ENCODE measurements at places on chromosomes 1 and 21.

DNA sequence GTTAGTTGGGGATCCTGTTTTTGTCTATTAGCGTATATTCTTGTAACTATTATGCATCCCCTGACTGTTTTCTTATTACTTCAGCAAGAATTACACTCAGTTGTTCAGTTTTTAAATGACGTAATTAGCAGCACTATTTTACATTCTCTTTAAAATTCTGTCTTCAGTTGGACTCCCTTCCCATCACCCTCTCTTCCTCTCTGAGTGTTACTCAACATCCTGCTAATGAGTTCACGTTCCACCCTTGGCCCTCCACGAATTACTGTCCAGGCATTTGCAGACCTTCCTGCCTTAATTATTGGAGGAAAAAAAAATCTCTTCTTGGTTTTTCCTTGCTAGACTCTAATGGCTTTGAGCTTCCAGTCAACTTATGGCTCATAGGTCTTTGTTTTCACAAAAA lies 23.6 kb upstream of the FAM78B start:
- no peak for DNase-seq

- DNase-seq: no peak
Observed at GRCh38 chr21:33168886-33169285, 60.9 kb upstream of the IFNAR2 start.

DNA sequence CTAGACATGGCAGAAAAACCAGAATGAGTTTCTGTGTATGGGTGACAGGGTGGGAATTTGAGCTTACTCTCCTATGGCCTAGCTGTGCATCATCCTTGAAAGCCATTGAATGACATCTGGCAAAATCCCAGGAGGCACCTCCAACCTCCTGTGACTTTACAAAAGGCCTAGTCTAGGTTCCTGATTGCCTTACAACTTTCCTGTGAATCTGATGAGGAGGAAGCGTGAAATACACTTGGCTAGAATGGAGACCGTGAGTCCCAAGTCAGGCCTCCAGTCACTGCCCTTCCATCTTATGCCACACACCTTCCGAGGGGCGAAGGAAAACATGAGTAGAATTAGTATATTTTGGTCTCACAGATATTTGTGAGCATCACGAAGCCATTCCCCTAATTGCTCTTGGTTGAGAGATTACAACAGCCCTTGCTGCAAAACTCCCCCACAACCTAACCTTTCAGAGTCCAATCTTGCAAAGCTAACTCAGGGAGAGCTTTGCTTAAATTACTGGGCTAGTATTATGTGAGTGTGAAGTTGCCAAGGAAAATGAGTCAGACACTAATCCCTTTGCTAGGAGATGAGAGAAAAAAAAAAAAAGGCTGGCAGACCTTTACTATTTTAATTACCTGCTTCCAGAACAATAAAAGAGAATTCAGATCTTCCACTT lies 36.3 kb upstream of the PAXBP1 start:
- DNase-seq: no peak

DNA sequence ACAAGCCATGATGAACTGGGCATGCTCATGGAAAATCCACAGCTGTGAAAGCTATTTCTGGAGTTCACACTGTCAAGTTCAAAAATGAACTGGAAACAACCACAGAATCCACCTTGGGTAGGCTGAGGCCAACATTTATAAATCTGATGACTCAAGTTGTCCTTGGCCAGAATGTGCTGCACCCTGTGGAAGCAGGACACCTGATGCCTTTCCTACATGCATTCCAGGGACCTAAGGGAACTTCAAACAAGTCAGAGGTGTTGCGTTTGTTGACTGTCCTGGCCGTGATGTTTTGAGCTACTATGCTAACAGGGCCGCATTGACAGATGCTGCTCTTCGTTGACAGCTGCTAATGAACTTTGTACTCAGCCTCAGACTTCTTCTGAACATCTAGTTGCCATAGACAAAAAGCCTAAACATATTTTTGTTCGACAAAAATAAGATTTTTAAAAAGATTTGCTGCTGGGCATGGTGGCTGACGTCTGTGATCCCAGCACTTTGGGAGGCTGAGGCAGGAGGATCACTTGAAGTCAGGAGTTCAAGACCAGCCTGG lies 127.9 kb upstream of the SLC45A1 start:
- DNase-seq: no peak

- no peak for DNase-seq
Observed at GRCh38 chr1:228735871-228736586, 750 bp downstream of the RHOU start.

DNA sequence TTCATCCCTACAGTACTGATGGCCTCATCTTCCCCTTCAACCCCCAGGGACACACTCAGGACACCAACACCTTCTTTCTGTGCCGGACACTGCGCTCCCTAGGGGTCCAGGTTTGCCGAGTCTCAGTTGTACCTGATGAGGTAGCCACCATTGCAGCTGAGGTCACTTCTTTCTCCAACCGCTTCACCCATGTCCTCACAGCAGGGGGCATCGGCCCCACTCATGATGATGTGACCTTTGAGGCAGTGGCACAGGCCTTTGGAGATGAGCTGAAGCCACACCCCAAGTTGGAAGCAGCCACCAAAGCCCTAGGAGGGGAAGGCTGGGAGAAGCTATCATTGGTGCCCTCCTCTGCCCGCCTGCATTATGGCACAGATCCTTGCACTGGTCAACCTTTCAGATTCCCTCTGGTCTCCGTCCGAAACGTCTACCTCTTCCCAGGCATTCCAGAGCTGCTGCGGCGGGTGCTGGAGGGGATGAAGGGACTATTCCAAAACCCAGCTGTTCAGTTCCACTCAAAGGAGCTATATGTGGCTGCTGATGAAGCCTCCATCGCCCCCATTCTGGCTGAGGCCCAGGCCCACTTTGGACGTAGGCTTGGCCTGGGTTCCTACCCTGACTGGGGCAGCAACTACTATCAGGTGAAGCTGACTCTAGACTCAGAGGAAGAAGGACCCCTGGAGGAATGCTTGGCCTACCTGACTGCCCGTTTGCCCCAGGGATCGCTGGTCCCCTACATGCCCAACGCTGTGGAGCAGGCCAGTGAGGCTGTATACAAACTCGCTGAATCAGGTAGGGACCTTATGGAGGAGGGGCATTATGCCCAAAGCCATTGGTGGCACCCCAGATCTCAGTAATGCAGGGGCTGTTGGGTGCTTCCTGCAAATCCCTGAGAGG lies 5.1 kb upstream of the LENEP start:
- DNase-seq: no peak

GRCh38 chr1:42966688-42967612 lies 8.3 kb upstream of the SLC2A1 start:
- no peak for DNase-seq

- peak; percentile 16 for DNase-seq
Observed at GRCh38 chr1:24555591-24556413, at the start of gene NCMAP. Gene NCMAP (plus strand): TSS chr1:24556087. CDS start chr1:24595431, 39,344 bp downstream.

DNA sequence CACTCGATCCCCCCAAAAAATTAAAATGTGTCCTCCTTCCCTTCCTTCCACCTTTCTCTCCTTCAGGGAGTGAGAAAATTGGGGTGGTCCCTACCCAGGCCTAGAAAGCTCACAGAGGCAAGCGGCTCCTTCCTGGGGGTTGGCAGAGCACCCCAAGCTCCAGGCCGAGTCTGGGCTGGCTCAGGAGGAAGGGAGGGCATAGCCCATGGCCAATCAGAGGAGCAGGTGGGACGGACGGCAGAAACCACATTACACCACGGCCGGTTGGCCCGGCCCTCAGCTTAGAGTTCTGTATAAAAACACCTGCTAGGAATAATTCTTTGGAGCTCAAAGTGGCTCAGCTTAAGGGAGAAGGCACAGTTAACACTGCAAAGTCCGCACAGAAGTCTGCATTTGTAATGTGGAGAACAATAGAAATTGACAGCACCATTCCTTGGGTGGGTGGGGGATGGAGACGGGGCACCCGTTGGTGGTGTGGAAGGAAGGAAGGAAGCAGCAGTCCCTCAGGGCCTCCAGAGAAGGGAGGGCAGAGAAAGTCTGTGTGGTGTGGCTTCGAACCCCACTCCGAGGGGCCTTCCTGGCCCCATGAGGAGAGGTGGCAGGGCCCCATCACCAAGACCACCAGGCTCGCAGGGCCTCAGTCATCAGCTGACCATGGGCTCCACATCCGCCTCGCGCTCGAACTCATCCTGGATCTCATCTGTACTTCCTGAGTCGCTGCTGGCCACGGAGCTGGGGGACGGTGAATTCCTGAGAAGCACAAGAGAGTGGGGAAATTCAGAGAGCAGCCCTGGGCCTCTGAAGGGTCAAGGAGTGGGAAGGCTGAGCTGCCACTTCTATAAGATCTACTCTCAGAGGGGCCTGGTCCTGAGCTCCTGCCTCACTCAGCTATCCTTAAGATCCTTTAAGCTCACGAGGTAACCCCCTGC lies 5.8 kb upstream of the ALDH4A1 start:
- no peak for DNase-seq

- DNase-seq: no peak
Observed at GRCh38 chr21:45949928-45950739, 31.4 kb upstream of the COL6A1 start.

Data from stimulated activated CD8-positive, alpha-beta memory T cell treated with anti-CD3 and anti-CD28 coated beads, Interleukin-4, amount 100 ng/mL, for 4 hours (primary cell).